ENCODE measurements at places on chromosomes 13 and 19. TPM values are rescaled to one million over a fixed set of nuclear protein-coding genes. Genes with fewer than 3 reads are reported as not detected.

- no peak for DNase-seq
Measured at GRCh38 chr19:51514866-51515481, 13.4 kb upstream of the SIGLEC12 start.

GRCh38 chr19:17429641-17430113 lies 9.8 kb downstream of the MVB12A start:
- DNase-seq, result no peak

DNA sequence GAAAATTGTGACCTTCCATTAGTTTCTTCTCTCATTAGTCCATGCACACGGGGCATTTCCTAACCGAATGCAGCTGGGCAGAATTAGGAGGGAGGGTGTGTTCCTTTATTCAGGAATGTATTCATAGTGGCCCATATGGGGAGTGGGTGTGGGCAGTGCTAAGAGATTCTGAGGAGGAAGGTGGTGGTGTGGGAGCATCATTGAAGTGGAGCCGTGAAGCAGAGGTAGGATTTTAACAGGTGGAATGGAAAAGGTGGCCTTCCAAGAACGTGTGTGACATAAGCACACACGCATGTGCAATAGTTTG lies 134.2 kb downstream of the MTUS2 start:
- no peak for DNase-seq

GRCh38 chr13:40971321-40971720 lies 47.8 kb downstream of the ELF1 start:
- no peak for DNase-seq

- DNase-seq, result no peak
Measured at GRCh38 chr13:111534751-111535522, 214.5 kb downstream of the TEX29 start.

DNA sequence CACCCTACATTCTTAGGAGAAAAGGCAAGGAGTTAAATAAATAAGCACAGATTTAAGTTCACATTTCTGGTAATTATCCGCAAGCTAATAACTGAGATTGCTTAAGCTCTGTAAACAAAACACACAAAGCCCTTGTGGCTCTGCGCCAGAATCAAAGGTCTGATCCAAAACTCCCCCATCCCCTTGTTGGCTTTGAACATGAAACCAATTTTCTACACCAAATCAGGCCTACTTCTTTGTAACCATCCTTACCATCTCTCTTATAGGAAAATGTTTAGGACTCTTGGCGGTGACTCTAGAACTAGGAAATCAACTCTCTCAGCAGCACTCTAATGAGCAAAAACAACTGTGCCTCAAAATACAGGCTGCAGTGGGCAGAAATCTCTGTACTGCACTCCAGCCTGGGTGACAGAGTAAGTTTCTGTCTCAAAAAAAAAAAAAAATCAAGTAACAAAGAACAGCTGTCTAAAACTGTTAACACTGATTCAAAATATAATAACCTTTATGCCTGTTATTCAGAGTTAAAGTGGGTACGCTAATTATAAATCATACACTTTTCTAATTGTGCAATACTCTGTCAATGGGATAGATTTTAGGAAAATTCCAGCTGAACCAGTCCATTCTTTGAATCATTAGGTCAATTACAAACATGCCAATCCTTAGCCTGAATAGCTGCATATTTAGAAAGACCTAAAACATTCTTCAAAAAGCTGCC lies 25.8 kb downstream of the ABCC4 start:
- no peak for DNase-seq

- no peak for DNase-seq
Measured at GRCh38 chr19:48645620-48646000, 377 bp downstream of the CA11 start.

GRCh38 chr13:33992881-33993336 lies 175.0 kb downstream of the RFC3 start:
- no peak for DNase-seq

- DNase-seq, result no peak
Measured at GRCh38 chr13:93915269-93915809, 564.1 kb downstream of the DCT start.

DNA sequence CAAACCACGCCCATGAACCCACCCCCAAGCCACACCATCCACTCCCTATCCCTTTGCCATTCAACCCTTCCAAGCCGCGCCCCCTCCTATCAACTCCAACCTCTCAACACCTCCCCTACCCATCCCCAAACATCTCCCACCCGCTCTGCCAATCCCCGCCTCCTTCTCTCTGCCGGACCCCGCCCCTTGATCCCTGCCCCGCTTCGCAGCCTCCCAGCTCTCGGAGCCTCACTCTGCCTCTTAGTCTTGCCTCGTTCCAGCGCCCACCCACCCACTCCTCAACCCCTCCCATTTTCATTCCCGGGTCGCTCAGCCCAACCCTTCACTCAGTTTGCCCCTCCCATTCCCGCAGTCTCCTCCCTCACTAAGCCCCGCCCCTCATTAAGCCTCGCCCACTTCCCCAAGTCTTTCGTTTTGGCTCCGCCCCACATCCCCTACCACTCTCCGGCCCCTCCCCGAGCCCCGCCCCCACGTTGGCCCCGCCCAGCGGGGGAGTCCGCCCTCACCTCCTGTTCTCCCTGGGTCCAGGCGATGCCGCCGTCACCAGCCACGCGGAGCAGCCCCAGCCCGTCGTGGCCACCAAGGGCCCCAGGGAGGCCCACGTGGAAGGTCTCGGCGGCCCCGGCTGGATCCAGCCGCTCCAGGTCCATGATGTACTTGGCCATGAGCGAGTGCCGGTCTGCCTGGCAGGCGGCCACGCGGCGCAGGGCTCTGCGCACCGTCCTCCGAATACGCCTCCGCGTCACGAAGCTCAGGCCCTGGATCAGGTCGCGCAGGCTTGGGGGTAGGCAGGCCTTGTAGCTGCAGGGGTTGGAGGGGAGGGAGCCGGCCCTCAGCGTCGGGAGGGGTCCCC lies 5.7 kb downstream of the JAK3 start:
- no peak for DNase-seq

GRCh38 chr13:43390619-43391018 lies 367.2 kb downstream of the DNAJC15 start:
- DNase-seq, result no peak

DNA sequence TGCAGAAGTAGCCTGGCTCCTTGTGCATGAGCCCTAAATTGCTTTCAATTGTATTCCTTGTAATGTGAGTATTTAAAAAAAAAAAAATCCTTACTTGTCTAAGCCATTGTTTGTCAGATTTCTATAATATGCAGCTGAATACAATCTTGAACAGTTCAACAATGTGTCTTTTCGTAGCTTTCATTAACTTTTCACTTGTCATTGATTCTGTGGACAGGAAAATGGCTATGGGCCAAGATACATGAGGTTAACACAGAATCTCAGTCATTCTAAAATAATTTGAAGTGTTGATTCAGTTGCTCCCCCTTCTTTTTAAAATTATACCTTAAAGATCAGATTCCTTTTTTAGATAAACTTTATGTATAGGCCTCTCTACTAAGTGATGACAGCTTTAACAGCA lies 395.8 kb upstream of the KLF12 start:
- no peak for DNase-seq

- no peak for DNase-seq
Measured at GRCh38 chr13:113976711-113977684, 3.1 kb upstream of the C13orf46 start.

- DNase-seq, result no peak
Measured at GRCh38 chr19:16829822-16830289, 658 bp downstream of the SIN3B start.

DNA sequence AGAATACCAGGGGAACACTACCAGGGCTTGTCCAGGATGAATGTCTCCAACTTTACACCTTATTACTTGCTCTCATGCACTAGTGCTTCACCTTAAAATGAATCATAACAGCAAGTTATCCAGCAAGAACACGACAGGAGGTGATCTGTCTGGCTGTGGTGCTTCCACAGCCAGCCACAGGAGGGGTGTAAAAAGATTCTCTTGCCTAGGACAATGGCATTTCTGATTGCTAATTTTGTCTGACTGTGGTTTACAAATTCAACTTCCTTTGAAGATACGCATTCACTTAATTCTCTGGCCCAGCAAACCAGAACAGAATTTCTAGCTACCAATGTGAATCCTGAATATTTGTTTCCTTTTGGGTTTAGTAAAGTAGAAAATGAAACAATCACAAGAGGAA lies 23.1 kb upstream of the COG3 start:
- DNase-seq, result no peak

DNA sequence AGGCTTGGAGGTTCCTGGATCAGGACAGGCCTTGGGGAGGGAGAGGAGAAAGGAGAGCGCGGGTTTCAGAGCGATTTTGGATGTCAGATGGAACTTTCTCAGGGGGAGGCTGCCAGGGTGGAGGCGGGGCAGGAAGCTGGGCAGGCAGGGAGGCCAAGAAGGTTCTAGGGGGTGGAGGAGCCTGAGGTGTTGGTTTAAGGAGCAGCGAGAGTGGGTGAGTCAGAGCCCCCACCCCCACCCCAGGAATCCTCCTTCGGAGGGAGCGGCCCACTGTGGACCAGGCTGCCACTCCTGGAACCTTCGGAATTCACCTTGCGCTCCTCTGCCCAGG lies 15.9 kb upstream of the NOP53 start:
- peak; percentile 92 for DNase-seq

- no peak for DNase-seq
Measured at GRCh38 chr19:40174092-40174491, 17.1 kb upstream of the MAP3K10 start.

DNA sequence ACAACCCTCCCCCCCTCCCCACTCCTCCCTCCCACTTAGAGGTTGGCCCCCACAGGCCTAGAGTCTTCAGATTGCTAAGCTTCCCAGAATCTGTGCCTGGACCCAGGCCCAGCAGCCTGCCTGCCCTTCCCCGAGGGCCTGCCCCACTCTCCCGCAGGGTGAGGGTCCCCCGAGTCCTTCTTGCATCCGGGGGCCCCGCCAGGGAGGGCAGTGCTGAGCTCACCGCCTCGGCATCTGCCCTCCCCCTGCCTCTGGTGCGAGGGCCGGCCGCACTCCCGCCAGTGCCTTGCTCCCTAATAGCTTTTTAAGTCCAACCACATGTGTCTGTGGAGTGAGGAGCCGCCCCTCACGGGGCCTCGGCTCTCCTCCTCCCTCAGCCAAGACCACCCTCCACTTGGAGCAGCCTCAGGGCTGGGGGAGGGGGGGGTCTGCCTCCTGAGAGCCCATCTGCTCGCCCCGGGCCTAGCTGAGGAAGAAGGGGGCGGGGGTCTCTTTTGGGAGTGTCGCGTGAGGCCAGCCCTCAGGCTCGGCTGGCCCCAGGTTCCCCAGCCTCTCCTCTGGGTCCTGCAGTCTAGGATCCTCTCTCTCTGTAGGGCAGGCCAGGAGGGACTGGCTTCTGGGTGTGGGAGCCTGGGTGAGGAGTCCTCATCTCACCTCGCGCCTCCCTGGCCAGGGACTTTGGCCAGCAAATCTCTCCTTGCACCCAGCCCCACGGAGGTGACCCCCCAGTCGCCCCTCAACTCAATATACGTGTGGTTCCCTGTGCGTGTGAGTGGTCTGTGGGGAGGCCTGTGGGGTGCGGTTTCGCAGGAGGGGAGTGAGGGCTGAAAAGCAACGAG lies 47.2 kb downstream of the LYL1 start:
- DNase-seq, result peak; percentile 63

GRCh38 chr13:95724252-95724651 lies 47.3 kb downstream of the DNAJC3 start:
- DNase-seq, result no peak

DNA sequence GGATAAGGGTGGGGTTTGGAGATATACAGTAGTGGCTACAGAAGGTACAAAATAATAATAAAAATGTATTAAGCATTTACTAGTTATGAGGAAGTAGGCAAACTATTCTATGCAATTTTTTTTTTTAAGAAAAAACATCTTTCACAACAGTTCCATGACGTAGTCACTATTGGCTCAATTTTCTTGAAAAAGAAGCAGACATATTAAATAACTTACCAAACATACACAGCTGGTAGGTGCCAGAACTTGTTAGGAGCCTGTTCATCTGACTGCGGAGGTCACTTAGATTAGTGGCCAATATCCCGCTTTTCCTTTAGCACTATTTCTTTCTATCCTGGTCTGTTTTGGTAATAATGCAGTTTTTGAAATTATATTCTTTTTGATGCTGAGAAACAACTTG lies 593.5 kb downstream of the KCTD12 start:
- DNase-seq, result no peak

DNA sequence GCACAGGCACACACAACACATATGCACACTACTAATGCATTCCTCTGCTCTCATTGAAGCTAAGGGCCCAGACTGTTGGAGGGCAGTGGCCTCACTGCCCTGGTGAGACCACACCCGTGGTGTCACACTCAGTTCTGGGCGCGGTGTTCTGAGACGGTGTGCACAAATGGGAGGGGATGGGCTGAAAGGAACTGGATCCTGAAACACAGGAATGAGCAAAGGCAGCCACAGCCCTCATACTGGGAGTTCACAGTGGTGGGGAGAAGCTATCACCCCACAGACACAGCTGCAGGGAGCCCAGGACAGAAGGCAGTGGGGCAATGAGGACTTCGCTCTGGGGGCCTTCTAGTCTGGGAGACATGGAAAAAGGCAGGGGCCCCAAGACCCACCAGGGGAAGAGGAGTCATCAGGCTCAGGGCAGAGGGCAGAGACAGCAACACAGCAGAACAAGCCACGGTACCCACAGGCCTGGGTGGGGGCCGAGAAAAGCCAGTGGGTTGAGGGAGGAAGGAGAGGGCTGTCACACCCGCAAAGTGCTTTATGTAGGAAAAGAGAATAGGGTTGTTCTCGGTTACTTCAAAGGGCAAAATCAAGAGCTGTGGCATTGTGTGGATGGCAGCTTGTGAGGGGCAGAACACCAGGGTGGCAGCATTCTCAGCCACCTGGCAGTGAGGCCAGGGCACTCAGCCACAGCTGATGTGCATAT lies 75.4 kb upstream of the GPR183 start:
- no peak for DNase-seq

GRCh38 chr19:34733266-34733745 lies 737 bp upstream of the ZNF181 start:
- DNase-seq, result peak; percentile 53

- DNase-seq, result no peak
Measured at GRCh38 chr13:80400865-80401426, 60.0 kb upstream of the SPRY2 start.

- peak; percentile 89 for DNase-seq
Measured at GRCh38 chr13:26721251-26722121, 39.1 kb downstream of the GPR12 start.

DNA sequence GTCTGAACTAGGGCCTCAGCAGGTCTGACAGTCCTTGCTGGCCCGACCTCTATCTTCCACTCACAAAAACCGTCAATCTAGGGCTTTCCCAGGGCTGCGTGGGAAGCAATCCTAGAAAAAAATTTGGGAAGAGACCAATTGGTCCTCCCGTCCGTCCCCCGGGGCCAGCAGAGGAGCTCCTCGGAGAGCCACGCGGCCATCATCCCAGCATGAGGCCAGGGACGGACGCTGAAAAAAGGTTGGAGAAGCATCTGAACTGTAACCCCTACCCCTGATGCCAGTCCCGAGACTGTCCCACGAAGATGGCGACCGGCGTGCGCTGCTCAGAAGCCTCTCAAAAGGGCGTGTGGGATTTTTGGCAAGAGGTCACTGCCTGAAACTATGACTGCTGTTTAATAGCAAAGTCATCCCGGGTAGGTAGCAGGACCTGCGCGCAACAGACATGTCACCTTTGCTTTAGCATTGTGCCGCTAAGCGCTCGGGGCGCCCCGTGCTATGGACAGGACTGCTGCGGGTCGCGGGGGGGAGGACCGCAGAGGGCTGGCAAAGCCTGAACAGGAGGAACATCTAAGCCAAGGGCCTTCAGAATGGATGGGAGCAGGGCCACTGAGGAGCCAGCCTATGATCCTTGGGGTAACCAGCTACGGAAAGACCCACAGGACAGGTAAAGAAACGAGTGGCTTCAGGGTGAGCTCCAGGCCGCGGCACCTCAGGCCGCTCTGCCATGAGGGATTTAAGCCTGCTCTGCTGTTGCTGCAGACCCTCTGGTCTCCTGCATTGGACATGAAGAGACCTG lies 10.6 kb downstream of the AKAP8 start:
- DNase-seq, result no peak

Gene SCAMP4
- 119 TPM for total RNA-seq

Gene LAIR2
- total RNA-seq, result not detected

Gene CCDC70
- total RNA-seq, result not detected

Gene NMRK2
- total RNA-seq, result not detected

Gene DIAPH3
- total RNA-seq, result 2.9 TPM
